HT1080 (cell line): ENCODE measurements at places on chromosomes 6 and 20. TPM values are rescaled to one million over a fixed set of nuclear protein-coding genes. Genes with fewer than 3 reads are reported as not detected.

STMND1 gene
- total RNA-seq, result not detected in 2 replicates

GRCh38 chr6:62283796-62284411 is 2.1 kb downstream of the KHDRBS2 start:
- DNase-seq, result peak; percentile 7

DNA sequence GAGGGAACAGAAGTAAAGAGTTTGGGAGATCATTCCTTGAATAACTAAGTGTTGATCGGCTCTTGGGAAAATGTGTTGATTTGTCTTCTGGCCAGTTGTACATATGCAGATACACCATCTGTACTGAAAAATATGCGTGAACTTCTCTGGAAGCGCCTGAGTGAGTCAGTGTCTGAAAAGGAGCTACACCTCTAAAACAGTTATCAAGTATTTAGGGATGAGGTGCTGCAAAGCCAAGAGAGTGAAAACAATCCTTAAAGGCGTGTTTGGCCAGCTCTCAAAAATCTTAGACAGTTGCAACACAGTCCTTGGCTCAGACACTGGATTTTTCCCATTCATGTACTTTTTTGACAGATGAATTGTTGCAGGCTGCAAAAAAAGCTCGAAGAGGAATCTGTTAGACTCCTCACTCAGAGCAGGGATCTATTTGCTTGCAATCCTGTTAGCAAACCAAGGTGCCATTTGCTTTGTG is 61.3 kb downstream of the BMP6 start:
- no peak for DNase-seq

- peak; percentile 28 for DNase-seq
Measured at GRCh38 chr6:71334768-71335167, 46.2 kb downstream of the OGFRL1 start.

DNA sequence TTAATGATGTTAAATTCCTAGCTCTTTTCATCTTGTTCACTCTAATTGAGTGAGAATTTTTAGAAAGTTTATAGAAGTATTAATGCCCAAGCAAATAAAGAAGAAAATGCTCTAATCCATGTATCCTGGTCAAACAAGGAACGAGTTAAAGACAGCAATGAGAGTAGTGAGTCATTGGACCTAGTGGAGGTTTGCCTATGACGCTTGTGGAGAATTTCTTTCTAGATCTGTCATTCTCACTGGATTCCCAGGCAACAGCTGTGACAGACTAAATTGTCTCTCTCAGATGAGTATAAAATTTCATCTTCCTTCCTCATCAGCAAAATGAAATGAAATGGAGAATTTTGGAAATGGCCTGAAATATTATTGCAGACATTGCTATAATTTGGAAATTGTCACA is 127.9 kb downstream of the COL19A1 start:
- DNase-seq, result peak; percentile 52

GRCh38 chr6:26571592-26572296 is 25.0 kb upstream of the ABT1 start:
- peak; percentile 95 for DNase-seq

DNA sequence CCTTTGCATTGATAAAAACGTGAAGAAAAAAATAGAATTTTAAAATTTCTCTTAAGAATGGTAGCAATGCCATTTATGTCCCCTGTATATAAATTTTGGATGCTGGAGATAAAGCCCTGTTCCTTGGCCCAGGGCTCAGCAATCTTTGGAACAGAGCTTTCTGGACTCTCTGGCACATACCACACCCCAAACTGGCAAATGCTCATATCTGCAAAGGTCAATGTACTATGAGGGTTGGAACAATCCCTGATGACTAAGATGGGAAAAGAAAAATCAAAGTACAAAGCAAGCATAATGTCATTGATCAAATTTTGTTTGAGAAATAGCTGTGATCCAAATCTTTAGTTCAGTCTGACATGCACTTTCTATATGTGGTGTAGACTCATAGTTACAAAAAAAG is 158.1 kb upstream of the HCRTR2 start:
- no peak for DNase-seq

DNA sequence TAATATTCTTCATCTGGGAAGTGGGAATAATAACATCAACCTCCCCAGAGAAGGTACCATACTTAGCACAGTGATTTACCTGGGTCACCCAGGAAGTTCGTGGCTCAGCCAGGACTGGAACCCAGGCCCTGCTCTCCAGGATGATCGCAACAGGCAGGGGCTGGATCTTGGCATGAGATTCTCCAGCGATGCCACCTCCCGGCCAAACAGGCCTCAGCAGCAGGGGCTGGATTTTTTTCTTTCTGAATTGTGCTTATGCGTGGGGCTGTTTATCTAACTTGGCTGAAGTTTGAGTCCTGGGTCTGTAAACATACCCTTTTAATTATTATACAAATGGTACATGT is 129.5 kb upstream of the PTPN1 start:
- peak; percentile 44 for DNase-seq

GRCh38 chr20:60477958-60478357 is 519.7 kb downstream of the CDH26 start:
- DNase-seq, result peak; percentile 8

DNA sequence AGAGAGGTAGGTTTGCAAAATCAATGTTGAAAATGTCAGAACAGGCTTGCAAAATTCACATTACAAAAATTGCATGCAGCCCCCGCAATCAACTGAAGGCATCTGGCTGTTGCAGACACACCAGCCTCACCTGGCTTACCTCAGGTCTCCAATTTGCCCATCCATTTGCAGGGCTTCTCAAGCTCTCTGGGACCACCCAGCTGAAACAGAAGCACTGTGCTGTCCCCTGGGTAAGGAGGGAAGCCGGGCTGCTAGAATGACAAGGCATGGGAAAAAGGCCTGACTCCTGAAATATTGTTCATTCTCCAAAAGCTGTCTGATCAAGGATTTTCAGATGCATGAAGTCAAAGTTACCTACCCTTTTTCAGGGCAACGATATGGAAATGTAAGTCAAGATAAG is 52.6 kb upstream of the CD93 start:
- no peak for DNase-seq

GRCh38 chr20:57480444-57481160 is 44.3 kb downstream of the CTCFL start:
- DNase-seq, result no peak

DSN1 gene
- 24.4 and 25.5 TPM in 2 replicates for total RNA-seq

DNA sequence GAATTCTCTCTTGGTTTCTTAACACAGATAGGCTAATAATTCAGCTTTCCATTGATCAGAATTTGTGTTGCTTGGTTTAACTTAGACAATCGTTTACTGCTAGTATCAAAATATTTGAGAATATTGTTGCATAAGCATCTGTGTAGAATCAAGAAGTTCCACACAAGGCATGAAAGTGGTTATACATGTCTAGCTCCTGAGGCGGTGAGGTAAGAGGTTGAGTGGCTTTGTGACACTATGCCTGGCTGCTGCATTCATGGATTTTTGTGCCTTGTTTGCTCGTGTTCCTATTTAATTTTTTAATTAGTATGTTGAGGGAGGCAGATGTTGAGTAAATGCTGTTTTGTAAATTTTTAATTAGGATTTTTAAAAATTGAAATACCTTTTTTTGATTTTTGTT is 10.2 kb downstream of the PKIB start:
- no peak for DNase-seq

PLA2G7 gene
- not detected in 2 replicates for total RNA-seq

BPIFB1 gene
- not detected in 2 replicates for total RNA-seq

GRCh38 chr20:50438986-50439407 is 71.2 kb upstream of the PTPN1 start:
- peak; percentile 98 for DNase-seq

DNA sequence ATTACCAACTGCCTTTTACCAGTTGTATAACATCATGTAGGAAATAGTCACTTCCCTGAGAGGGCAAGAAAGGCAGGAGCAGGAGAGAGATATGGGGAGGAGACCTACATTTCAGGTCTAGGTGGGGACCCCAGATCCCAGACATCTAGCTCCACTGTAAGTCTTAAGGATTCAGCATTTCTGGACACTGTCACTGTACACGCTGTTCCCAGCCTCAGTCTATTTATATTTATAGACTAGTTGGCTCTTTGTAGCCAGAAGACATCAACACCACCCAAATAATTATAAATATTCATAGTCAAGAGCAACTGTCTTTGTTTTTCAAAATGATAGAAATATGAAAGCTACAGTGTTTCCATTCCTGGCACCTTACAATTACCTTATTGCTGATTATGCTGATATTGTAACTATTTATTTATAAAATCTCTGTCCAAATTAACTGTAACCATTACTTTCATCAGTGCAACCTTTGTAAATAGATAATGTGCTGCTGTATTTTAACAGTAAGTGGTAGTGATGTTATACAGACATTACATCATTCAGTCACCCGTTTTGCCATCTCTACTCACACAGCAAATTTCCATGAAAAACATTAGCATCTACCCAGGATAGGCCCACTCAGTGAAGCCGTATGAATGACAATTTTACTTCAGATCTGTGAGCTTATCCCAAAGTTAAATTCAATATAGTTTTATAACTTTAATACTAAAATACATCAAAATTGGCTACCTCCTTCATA is 162.8 kb downstream of the PTPRK start:
- no peak for DNase-seq

DNA sequence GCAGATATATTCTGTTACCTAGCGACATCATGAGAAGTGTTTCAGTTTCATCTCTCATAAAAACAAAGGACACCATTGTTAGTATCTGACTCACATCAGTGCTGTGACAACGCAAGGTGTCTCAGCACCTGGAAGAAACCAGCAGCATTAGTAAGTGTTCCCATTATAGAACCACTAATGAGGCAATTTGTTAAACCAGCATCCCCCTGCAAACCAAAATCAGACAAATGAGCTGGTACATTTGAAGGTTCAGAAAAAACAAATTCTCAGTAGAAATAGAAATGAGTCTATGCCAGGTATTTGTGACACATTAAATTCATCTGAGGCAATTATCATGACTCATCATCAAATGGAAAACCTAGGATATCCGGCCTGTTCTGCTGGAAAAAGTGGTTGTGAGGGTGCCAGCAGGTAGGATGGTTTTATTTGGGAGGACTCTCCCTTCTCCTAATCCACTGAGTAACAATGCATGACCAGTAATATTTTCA is 151.7 kb downstream of the TMEM200A start:
- DNase-seq, result peak; percentile 88

DNA sequence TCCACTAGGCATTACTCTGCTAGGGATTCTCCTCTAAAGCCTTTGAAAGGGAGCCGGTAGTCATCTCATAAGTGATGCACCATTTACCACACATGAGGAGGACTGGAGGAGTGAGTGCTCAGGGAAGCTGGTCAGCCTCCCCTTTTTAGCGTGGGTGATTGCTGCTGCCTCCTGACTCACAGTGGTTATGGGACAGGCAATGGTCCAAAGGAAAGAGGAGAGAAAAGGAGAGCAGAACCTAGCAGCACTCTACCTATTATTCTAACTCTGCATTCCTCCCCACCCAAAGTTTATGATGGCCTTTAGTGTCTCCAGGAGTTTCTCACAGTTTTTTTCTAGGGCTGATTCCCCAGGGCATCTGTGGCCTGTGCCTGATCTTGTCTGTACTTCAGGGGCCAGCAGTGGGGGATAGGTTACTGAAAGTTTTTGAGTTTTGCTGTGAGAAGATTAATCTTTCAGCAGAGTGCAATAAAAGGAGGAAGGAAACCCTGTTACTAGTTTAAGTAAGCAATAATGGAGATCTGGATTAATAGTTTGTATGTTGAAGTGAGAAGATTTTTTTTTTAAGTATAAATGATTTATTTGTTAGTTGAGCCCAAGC is 36.4 kb upstream of the GCLC start:
- peak; percentile 46 for DNase-seq

DNA sequence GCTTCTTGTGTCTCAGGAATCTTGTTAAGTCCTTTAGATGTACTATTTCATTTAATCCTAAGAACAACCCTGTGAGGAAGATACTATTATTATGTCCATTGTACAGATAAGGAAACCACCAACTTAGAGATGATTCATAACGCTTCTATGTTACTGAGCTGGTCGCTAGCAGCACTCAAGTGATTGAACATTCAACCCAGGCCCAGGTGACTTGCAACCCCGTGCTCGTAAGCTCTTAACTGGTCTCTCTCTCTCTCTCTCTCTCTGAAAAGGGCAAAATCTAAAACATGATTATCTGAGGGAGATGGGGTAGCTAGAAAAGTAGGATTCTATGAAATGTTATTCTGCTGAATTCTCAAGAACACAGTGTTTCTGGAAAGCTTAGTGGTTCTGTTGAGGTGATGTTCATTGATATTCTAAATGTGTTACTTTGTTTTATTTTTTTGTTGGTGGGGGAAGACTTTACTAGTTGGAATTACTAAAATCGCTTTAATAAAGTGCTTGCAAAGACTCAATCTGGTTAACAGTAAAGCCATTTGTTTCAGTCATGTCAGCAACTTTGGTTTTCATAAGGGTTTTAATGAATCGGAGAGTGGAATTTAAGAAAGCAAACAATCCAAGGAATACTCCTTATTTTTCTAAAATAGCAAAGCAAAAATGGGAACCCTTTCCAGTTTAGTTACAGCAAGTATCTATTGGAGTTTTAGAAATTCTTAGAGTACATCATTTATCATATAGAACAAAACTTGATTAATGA is 265.0 kb upstream of the TAB2 start:
- no peak for DNase-seq

DNA sequence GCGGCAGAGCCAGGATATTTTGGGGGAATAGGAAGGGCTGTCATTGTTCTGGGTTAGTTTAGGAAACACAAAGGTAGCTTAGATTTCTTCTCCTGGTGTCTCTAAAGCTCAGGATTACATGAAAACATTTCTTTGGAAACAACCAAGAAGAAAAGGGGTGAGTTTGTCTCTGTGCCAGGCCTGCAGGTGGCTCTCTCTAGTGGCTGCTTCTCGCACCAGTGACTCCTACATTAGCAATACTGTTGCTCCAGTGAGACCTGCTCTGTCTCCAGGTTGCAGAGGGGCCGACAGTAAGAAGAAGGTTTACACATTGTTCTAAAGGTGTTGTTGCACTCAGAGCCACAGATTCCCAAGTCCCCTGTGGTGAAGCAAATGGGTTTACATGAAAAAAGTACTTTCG is 104.6 kb upstream of the GLP1R start:
- DNase-seq, result no peak

DNA sequence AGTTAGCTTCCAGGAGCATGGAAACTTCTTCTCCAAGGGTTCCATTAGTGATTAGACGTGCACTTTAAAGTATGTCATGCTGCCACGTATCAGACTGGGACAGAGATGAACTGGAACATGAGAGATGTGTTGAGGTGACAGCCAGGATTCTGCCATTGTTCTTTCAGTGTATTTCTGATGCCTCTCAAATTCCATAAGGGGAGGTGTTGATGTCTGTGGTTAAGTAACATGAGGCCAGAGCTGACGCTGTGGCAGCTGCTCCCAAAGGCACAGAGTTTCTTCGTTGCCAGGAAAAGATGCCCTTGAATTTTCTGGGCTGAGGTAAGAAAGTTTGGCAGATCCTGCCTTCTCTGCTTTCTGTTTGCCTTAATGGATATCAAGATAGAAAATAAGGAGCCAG is 63.5 kb downstream of the TRMT6 start:
- DNase-seq, result peak; percentile 23
